NCI-H446 (cell line): ENCODE measurements at places on chromosomes 4 and X.

- DNase-seq = no peak
Measured at GRCh38 chr4:152691761-152692160, 12.0 kb upstream of the TMEM154 start.

GRCh38 chr4:18689308-18690115 lies 668.0 kb upstream of the LCORL start:
- DNase-seq = peak; percentile 23

GRCh38 chr4:125703443-125703842 lies 388.7 kb downstream of the FAT4 start:
- DNase-seq = no peak

DNA sequence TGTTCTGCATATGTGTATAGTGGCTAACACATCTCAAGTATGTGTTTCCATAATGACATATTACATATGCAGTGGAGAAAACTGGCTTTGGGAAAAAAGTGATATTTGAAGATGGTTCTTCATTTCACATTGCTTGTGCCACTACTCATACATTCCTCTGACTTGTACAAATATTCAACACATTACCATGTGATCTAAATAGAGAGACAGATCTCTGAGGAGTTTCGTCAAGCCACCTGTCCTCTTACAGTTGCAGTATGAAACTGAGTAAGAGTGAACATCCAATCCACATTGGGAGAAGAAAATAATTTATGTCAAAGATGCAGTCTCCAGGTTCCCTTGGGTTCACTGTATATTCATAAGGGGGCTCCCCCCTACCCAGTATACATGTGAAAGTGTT lies 123.9 kb downstream of the KDR start:
- no peak for DNase-seq

DNA sequence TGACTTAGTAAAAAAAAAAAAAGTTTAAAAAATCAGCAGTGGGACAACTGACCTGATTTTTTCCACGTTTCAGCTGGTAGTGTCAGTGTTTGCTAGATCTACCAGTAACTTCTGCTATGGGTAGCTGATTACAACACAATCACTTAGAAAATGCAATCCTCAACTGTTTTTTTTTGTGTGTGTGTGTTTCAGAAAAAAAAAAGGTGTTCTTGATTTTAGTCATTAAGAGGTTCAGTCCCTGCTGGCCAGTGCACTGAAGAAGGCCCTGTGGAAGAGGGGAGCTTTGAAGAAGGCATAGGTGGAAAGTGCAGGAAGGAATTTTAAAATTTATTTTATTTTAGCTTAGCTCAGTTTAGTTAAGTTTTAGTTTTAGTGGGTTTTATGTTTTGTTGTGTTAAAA lies 46.9 kb downstream of the SH2D1A start:
- no peak for DNase-seq

- DNase-seq = no peak
Measured at GRCh38 chr4:116020141-116020722, 906.8 kb upstream of the NDST4 start.

- no peak for DNase-seq
Measured at GRCh38 chr4:8079916-8080753, 78.5 kb downstream of the ABLIM2 start.

DNA sequence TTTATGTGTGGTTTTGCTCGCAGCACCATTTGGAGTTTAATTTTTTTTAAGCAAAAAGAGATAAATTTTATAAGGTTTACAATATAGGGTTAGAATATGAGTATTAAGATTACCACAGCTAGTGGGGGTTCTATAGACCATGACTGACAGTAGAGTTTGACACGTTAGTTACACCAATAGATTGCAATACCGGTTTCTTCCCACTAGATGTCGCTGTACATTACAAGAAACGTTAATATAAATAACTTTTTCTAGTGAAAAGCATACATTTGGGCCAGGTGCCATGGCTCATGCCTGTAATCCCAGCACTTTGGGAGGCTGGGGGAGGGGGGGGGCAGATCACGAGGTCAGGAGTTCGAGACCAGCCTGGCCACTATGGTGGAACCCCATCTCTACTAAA lies 433.6 kb downstream of the MAGEB5 start:
- DNase-seq = peak; percentile 51

DNA sequence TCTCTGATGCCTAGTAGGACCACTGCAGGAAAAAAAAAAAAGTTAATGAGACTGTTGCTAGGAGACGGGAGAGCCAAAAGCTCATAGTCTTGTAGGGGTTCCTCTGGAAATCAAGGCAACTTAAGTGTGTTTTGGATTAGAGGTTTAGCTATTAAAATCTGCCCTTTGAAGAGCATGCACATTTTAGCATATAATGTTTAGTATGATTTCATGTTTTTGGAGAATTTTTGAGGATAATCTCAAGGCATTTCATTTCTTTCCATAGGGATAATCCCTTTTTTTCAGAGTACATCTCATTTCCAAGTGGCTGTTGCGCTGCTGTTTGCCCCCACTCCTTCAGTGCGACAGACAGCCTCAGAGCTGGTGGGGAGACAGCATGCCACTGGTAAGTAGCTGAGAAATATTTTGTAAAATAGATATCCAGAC lies at the start of gene LINC00632:
LINC00632 (plus strand) TSS at position 339 of the 426 bp plus-strand sequence.
- no peak for DNase-seq

DNA sequence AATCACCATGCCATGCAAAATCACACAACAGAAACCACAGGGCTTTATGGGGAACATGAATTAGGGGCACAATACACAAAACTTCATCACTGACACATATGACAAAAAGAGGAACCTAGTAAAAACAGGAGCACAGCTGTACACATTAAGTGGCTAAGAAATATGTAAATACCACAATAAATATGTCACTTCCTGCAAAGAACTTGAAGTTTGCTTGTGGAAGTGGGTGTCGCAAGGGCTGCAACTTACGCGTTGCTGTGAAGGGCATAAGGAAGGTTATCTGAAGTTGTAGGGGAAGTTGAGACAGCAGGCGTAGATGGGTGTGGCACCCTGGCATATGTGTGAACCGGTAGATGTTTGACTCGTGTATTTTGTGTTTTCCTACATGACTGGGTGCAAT lies 42.4 kb downstream of the CLCN4 start:
- DNase-seq = no peak

DNA sequence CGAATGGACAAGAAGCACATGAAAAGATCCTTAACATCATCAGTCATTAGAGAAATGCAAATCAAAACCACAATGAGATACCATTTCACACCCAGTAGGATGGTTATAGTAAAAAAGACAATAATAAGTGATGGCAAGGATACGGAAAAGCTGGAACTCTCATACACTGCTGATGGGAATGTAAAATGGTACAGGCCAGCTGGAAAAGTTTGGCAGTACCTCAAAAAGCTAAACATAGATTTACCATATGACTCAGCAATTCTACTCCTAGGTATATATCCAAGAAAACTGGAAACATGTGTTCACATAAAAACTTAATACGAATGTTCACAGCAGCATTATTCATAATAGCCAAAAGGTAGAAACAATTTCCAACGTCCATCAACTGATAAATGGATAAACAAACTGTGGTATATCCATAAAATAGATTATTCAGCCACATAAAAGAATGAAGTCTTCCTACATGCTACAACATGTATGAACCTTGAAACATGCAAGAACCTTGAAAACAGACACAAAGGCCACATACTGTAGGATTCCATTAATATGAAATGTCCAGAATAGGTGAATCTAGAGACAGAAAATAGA lies 11.9 kb downstream of the RPS6KA3 start:
- DNase-seq = no peak

GRCh38 chr4:137425281-137425680 lies 107.0 kb downstream of the PCDH18 start:
- no peak for DNase-seq

DNA sequence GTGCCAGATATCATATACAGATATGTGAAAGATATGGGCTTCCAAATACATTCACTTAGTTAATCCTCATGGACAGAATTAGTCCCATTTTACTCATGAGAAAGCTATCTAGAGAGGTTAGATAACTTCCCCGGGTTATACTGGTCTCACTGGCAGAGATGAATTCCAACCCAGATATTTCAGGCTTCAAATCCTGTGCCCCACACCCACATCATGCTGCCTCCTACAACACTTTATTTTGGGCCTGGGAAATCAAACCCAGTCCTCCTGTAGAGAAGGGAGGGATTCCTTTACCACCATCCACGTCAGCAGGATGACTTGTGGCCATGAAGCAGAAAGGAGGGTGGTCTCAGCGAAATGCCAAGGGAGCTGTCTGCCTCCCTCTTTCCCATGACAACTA lies 113.8 kb downstream of the ATP10D start:
- DNase-seq = no peak

DNA sequence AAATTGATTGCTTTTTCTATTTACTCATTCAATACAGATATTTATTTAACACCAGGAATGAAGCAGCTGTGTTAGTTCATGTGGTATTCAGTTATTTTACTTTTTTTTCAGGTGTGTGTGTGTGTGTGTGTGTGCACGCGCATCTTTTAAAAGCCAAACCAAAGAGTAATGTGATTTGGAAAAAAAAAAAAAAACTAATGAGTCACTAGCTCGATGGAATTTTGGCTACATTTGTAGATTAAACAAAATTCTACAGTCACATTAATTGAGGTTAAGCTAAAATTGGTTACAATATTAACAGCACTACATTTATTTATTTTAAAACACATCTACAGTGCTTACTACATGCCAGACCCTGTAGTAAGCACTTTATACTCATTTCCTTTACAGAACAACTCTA lies 66.8 kb downstream of the HHIP start:
- no peak for DNase-seq

- DNase-seq = no peak
Measured at GRCh38 chr4:173932701-173933100, 350.8 kb downstream of the FBXO8 start.

DNA sequence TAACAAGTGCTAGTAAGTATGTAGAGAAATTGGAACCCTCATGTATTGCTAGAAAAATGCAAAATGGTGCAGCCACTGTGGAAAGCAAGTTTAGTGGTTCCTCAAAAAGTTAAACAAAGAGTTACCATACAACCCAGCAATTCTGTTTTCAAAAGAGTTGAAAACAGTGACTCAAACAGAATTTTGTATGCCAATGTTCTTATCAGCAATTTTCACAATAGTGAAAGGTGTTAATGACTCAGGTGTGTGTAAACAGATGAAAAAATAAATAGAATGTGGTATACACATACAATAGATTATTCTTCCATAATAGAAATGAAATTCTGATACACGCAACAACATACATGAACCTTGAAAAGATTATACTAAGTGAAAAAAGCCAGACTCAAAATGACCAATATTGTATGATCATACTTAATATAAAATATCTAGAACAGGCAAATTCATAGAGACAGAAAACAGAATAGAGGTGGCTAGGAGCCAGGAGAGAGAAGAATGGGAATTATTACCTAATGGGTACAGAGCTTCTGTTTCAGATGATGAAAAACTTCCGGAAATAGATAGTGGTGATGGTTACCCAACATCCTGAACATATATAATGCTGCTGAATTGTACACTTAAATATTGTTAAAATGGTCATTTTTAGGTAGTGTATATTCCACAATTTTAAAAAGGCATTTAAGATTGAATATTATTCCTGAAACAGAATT lies 51.6 kb downstream of the WDFY3 start:
- DNase-seq = no peak

DNA sequence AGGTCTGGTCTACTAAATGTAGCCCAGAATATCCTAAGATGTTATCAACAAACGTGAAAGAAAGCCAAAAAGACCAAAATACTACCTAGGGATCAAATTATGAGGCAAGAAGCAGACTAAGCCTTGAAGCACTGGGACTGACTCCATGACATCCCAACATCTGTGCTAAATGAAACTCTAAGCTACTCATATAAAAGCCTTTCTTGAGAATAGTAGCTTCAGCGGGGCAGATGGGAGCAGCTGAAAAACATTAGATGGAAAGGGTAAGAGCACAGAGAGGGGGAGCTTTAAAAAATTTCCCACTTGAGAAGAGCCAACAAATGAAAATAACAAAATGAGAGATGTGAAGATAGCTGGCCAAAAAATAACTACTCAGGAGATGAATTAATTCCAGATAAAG lies 81.7 kb downstream of the MAD2L1 start:
- no peak for DNase-seq

GRCh38 chr4:54677416-54677815 lies 19.7 kb downstream of the KIT start:
- DNase-seq = no peak

DNA sequence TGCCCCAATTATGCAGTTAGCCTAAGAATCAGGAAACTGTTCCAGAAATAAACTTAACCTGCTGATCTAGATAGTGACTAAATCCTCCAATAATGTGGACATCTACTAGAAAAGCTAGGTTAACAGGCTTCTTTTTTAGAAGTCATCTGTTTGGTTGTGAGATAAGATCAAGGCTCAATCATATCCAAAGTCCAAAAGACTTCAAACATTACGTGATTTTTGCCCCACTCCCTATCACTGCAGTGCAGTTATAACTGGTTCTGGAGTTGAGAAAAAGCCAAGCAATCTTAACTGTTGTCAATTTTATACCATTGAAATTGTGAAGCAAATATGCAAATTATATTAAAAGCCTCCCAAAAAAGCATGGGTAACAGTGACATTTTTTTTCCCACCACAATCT lies 781.4 kb downstream of the KLHL13 start:
- DNase-seq = no peak

DNA sequence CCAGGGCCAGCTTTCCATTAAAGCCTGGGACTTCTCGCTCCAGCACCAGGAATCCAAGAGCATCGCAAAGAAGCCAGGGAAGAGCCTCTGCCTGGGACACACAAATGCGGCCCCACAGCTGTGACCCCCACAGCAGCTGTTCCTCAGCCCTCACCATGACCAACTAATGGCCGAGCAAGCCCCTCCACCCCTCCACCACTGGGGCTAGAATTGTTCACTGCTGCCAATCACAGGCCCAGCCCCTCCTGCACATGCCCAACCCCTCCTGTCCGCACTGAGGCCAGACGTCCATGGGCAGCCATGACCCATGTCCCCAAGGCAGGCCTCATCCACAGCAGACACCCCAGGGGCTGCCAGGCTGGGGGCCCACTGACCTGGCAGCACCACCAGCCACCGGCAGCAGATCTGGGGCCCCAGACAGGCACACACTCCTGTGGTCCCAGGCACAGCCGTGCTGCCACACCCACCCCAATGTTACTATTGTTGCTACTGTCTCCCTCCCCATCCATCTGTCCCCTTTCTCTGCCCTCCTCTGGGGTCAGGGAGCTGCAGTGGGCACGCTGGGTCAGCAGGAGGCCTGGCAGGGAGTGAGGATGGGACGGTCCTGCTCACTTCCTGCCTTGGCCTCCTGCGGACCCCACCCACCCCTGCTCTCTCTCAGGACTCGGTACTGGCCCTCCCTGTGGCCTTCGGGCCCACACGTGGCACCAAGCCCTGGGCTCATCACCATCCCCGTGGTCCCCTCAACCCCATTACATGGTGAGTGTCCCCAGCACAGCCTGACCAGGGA lies 56.0 kb downstream of the ZFYVE28 start:
- no peak for DNase-seq

DNA sequence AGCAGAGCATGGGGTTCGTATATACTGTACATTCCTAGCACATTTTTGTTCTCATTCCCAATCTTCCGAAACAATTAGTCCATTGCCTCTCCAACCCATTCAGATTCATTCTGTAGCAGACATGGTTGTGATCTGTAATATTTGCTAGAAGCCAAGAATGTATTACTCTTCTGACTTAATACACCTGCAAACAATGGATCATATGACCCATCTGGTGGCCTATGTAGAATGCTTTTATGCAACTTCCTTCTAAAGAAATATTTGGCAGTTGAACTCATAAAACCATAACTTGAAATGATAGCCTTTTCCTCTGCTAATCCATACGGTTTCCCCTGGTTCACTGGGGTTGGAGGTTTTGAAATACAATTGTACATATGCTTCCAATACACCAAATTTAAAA lies 32.8 kb upstream of the SGMS2 start:
- DNase-seq = no peak
